GM18507 (cell line): ENCODE measurements at places on chromosomes 2 and 18.

- DNase-seq = no peak
Observed at GRCh38 chr18:9683418-9684396, 24.4 kb upstream of the RAB31 start.

DNA sequence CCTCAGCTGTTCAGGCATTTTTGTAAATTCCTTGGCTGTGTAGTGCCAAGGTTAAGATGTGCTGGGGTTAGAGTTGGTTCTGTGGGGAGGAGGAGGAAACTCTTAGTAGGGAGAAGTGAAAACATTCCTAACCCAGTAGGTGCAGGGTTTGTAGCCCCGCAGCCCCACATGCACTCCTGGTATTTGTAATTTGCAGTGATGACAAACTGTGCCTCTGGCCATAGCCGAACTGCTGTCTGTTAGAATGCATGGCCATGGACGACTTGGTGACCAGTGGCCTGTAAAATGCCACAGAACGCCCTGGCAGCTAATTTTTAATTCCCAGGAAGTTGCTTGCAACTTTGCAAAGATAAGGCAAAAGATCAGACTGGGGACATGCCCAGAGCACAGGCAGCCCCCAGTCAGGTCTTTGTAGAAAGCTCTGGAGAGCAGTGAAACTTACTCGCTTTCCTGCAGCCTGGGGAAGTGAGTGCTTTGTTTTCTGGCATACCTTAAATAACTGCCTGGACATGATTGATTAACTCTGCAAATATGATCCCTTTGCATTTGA lies 38.4 kb downstream of the LYPD6B start:
- DNase-seq = no peak

DNA sequence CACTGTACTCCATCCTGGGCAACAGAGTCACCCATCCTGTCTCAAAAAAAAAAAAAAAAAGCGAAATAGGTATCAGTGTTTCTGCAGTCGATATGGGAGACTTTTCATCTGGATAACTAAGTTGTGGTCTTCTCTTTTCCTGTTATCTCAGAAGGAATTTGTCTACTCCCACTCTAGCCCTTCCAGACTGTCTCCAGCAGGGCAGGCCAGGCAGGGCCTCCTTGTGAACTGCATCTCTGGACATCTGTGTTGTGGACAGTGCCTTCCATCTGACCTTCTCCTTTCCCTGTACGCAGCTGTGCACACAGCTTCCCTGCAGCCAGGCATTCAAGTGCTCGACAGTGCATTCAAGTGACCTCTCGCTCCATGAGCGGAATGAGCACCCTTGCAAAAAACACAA lies 110.2 kb downstream of the CABLES1 start:
- DNase-seq = no peak

GRCh38 chr18:159037-159652 lies 788 bp downstream of the USP14 start:
- DNase-seq = no peak

GRCh38 chr2:39550701-39551285 lies 113.7 kb upstream of the MAP4K3 start:
- no peak for DNase-seq

- no peak for DNase-seq
Observed at GRCh38 chr2:196592331-196592910, 47.1 kb upstream of the CCDC150 start.

GRCh38 chr18:47206945-47207637 lies 30.9 kb upstream of the IER3IP1 start:
- DNase-seq = no peak

DNA sequence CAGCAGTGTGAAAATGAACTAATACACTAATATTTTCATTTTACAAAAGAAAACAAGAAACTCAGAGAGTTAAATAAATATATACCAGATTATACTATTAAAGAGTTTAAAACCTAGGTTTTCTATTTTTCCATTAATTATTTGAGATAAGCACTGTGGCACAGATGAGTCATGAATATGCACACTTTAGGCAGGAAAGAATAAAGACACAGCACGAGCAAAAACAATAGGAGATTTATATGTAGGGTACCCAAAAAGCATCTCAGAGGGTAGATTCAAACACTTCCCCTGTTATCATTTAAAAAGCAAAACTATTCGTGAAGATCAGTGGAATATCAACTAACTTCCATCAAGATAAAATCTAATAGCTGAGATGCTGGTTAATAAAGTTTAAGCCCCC lies 430.6 kb downstream of the ERBB4 start:
- no peak for DNase-seq

DNA sequence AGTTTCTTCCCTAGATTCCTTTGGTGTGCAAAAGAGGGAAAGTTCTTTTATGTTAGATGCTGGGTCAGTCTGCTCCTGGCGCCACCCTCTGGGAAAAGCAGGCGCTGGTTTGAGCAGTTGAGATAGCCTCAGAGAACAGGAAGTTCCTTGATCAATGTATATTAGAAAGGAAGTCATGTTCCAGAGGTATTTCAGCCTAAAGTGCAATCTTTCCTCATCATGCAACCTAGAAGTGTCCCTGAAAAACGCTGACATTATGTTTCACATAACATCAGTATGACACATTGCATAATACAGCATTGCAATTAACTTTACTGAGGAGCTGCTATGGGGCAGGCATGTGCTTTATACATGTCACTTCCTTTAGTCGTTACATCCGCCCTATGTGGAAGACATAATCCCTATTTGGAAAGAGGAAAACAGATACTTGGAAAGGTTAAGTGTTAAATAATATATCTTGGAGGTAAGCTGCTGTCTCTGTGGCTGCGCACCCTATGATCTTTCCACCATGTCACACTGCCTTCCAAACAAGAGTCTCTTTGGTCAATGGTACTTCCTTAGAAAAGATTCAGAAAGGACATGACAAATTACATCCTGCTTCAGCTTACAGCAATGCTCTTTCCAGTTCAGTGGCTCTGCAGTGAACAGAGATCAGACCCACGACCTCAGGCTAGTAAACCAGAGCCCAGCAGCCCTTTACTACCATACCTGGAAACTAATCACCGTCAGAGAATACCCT lies 369.7 kb downstream of the RAD51AP2 start:
- no peak for DNase-seq

- DNase-seq = no peak
Observed at GRCh38 chr2:108786008-108786353, 590 bp upstream of the CCDC138 start.

DNA sequence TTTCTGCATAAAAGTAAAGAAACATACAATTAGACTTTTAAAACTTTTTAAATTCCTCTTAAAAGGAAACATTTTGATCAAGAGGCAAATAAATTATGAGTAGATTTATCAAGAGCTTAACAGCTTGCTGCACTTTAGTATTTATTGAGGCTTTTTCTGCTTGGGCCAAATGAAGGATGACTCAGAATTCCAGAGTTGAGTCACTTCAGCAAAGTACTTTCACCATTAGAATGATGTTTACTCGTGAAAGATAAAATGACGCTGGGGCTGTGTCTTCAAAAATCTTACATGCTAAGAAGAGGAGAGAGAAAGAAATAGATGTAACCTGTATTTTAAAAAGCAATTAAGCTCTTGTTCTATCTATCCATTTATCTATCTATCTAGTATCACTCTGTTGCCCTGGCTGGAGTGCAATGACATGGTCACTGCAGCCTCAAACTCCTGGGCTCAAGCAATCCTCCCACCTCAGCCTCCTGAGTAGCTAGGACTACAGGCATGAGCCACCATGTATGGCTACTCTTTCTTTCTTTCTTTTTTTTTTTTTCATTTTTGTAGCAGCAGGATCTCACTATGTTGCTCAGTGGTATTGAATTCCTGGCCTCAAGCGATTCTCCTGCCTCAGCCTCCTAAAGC lies 75.3 kb upstream of the RIOK3 start:
- DNase-seq = peak; percentile 22

DNA sequence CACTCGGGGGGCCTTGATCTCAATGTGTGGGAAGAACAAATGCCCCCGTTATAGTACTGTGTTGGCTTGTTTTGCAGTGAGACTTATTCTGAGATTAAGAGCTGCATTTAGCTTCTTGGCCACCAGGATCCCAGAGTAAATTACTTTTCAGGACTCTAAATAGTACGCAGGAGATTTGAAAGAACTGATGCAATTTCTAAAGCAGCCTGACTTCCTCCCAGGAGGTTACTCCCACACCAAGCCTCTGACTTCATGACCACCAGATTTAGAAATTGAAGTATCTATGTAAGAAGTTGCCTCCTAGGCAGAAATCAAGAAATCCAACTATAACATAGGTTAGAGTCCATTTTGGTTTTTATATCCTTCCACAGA lies 67.0 kb downstream of the FEZ2 start:
- no peak for DNase-seq

GRCh38 chr2:174971868-174972781 lies 33.1 kb downstream of the CHN1 start:
- DNase-seq = no peak

GRCh38 chr2:110770959-110771431 lies 38.6 kb downstream of the ACOXL start:
- DNase-seq = no peak

DNA sequence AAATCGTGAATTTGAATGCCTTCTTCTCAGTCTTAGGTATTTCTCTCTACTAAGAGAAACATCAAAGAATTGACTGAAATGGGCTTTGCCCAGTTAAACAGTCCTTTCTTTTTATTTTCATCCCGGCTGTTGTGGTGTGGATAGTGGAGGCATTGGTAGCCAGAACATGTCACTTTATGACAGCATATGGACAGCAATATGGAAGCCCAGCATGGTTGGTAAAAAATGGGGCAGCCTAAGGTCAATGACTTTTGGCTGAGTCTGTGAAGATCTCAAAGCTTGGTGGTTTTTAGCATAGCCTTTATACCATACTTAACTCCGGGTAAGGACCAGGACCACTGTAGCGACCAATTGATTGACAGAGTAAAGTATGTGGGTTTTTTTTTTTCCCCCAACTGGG lies 3.2 kb downstream of the CERS6 start:
- no peak for DNase-seq

GRCh38 chr2:102433973-102434654 lies 11.2 kb downstream of the IL18RAP start:
- no peak for DNase-seq

GRCh38 chr2:69947325-69947931 lies 14.0 kb downstream of the ASPRV1 start:
- no peak for DNase-seq

DNA sequence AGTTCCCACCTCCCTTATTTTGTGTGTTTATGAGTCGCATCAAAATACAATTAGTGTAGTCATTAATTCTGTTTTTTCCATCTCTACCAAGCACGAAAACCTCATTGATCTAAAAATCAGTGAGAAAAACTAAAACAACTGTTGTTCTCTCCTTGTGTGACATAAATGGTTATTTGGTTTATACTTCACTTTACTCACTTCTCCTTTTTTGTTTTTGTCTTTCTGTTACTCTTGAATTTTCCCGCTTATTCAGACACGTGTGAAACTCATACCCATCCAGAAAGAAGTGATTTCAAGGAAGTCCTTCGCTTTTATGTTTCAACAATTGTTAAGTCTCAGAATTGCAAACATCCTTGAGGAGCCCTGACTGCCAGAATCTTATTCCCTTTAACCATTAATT lies 121.6 kb downstream of the EML6 start:
- DNase-seq = no peak

- DNase-seq = no peak
Observed at GRCh38 chr2:66962716-66963115, 434.4 kb upstream of the ETAA1 start.

DNA sequence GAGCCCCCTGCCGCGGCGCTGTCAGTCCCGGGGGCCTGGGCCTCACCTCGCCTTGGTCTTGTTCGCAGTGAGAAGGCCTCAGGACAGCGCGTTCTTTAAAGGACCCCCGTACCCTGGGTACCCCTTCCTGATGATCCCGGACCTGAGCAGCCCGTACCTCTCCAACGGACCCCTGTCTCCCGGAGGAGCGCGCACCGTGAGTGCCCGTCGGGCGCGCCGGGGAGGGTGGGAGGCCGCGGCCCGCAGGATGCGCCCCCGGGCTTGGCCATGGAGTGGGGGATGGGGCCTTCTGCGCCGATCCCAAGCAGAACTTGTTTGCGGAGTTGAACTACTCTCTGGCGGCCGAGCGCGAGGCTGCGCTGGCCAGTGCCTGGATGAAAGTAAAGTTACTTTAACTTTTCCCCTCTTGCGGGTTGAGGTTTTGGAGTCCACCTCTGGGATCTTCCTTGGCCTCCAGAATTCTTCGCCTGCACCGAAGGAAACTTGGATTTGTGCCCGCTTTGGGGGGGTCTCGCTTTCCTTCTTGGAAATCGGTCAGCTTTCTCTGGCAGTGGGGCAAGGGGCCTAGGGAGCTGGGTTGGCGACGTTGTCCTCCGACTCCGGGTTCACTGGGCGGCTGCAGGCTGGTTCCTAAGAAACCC lies 1.2 kb downstream of the TCF7L1 start:
- DNase-seq = no peak

DNA sequence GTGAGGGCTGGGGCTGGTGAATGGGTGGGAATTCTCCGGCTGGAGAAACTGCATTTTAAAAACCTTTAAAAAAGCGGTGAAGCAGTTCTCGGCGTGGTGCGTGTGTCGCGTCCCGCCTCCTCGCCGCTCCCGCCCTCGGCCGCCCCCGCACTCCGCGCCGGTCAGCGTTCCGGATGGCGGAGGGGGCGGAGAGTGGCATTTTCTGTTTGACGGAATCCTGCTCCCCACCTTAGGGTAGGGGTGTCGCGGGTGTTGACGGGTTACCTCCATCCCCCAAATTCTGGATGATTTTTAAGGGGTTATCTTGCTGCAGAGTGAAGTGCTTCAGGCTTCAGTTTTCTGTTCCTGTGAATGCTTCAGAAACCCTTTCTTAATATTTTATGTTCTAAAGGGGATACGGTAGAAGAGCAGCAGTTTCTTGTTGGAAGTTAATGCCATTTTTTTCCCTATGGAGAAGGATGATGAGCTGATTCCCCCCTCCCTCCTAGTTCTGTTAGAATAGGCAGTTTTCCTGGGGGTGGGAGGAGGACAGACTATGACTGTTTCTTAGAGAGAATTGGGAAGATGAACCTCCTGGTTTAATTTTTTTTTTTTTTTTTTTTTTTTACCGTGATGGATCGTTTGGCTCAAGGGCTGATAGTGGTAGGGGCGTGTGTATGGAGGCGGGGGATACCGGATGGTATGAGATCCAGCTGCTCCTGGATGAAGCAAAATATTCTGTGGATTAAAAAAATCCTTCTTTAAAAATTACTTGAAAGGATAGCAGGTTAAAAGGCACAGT lies 756 bp downstream of the ABI2 start:
- peak; percentile 51 for DNase-seq

GRCh38 chr2:18724371-18725145 lies 135.2 kb upstream of the NT5C1B start:
- no peak for DNase-seq

DNA sequence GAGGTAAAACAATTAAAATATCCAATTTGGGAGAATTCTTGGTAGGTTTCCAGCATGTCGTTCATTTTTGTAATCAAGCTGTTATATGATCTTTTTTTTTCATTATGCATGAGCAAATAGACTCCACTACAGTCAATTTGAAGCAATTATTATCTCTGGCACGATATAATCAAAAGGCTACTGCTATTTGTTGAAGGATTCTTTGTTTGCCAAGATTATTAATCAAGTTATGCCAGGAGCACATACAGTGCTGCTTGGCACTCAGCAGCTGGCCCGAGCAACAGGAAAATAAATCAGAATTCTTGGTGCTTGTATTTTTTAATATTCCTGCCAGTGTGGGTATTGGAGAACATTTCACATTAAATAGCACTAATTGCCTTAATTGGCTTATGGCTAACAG lies 279.5 kb downstream of the RND3 start:
- DNase-seq = no peak
